Activated CD8-positive, alpha-beta T cell treated with anti-CD3 and anti-CD28 coated beads, Interleukin-2, amount 10 ng/mL, durations not matched to agents 7 days and 5 days (primary cell): ENCODE measurements at places on chromosomes 2 and 18. TPM values are rescaled to one million over a fixed set of nuclear protein-coding genes. Genes with fewer than 3 reads are reported as not detected.

Gene AQP12A
- total RNA-seq = not detected

Gene SLC30A3
- not detected for total RNA-seq

Gene SFTPB
- not detected for total RNA-seq

Gene MOCOS
- total RNA-seq = 0.47 TPM

Gene UBR3
- total RNA-seq = 21.5 TPM

Gene HNMT
- total RNA-seq = not detected

Gene RAPGEF4
- 0.63 TPM for total RNA-seq

Gene PTPRN
- 0.16 TPM for total RNA-seq

Gene ALLC
- not detected for total RNA-seq
